H54 (cell line): ENCODE measurements at places on chromosomes 7 and 10.

GRCh38 chr10:112784022-112784461 is 166.0 kb upstream of the TCF7L2 start:
- DNase-seq = no peak

- no peak for DNase-seq
Observed at GRCh38 chr10:78320506-78320905, 286.8 kb downstream of the RPS24 start.

GRCh38 chr7:72039460-72039859 is 372.7 kb downstream of the CALN1 start:
- no peak for DNase-seq

- no peak for DNase-seq
Observed at GRCh38 chr10:131519723-131520605, 208.4 kb upstream of the TCERG1L start.

- no peak for DNase-seq
Observed at GRCh38 chr7:36949711-36950600, 225.7 kb upstream of the AOAH start.
